ENCODE measurements at places on chromosomes 16 and 17.

DNA sequence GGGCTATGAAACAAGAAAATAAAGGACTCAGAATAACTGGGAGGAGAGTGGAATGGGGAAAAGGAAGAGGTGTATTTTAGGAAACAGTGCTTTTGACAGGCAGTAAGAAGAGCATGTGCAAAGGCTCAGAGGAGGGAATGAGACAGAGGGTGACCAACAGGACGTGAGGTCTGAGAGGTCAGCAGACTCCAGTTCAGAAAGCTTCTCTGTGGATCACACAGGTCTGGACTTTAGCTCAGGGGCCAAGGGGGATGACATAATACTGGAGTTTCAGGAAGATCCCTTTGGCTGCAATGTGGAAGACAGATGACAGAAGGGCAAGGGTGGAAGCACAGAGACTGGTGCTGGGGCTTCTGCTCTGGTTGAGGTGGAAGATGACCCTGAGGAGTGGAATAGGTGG is 489.9 kb upstream of the CDH5 start:
- no peak for DNase-seq

DNA sequence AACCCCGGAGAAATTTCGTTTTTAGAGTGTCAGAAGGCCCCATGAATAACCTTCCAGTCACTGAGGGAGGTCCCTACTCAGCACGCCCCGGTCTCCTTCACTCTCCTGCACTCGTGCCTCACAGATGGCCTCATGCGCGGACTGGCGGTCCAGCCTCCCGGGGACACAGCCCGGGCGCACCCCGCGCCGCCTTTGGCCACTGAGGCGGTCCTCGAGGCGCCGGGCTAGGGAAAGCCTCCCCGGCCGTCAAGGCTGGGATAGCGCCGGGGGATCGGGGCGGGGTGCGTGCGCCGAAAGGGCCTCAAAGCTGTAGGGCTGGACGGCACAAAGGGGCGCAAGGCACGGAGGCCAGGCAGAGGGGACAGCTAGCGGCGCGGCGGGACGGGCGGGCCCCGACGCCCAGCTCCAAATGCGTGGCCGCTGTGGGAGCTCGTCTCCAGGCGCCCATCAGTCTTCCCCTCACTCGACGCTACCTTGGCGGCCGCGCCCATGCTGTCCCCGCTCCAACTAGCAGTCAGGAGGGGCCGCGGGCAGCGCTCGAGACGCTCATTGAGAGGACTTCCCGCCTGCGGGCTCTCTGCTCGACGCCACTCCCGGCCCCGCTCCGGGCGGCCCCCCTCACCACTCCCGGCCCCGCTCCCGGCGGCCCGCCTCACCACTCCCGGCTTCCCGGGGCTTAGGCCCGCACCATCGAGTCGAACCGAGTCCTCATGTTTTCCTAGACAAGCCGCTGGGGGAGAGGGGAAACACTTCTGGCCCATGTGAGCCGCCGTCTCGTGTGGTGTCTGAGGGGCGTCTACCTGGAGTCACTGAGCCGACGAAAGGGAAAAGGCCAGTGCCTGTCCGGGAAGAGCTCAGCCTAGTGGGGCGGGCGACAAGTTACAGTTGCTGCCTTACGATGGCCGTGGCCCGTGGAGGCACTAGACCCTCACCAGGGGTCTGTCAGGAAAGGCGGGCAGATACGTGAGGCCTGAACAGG is at the start of gene USP6:
Gene USP6, plus strand, starts transcription at position 360 of the 979 bp plus-strand sequence. CDS start 14,336 bp downstream, outside the sequence.
- no peak for DNase-seq

GRCh38 chr17:13508896-13509295 is 92.8 kb downstream of the HS3ST3A1 start:
- DNase-seq = no peak

GRCh38 chr16:58475091-58475619 is 24.8 kb upstream of the NDRG4 start:
- no peak for DNase-seq

DNA sequence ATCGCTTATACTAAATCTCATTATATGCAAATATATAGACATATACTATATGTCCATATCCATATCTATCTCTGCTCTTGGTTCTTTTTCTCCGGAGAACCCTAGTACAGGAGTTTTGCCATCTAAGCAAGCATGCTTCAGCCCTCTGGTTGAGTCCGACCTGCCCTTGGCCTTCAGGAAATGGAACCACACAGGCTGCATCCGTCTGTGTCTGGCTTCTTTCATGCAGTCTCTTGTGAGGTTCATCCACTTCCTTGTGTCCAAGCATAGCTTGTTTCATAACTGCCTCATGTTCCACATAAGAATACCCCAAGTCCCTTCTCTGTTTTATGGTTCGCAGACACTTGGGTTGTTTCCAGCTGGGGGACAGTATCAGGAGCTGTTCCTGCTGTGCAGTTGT is 16.8 kb downstream of the SNX20 start:
- no peak for DNase-seq

GRCh38 chr17:42192189-42193126 is 1.8 kb downstream of the GHDC start:
- DNase-seq = no peak

DNA sequence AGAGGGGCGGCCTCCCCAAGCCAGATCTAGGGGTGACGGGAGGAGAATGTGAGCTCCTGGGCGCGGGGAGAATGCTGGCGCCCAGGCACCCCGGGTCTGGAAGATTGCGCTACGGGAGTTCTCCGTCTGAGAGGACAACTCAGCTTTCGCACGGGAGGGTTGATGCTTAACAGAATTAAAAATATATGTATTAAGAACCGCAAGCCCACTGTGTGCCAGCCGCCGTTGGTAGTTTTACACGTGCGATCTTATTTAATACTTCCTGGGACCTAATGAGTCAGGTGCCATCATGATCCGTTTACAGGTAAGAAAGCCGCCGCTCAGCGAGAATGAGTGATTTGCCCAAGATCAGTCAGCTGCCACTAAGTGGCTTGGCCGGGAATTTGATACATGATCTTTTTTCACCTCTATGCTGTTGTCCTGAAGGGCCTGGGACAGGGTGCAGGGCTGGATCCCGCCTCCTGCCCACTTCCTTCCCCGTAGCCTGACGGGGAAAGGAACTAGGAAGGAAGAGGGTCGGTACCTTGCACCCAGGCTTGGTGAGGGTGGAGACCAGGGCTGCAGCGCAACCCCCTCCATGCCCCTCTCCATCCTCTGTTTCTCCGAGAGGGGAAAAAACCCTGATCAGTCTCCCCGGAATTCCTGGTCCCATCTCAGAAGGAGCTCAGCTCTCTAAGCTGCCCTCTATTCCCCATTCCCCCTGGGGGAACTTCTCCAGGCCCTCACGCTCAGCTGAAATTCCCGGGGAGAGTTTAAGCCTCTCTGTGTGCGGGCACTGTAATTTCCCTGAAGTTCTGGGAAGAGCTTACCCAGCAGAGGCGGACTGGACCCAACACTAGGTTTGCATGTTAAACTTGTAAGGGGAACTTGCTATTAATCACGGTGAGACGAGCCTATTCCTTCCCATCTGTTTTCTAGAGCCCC is 983 bp downstream of the VAT1L start:
- DNase-seq = no peak

GRCh38 chr16:77276661-77277060 is 77.5 kb downstream of the SYCE1L start:
- no peak for DNase-seq

DNA sequence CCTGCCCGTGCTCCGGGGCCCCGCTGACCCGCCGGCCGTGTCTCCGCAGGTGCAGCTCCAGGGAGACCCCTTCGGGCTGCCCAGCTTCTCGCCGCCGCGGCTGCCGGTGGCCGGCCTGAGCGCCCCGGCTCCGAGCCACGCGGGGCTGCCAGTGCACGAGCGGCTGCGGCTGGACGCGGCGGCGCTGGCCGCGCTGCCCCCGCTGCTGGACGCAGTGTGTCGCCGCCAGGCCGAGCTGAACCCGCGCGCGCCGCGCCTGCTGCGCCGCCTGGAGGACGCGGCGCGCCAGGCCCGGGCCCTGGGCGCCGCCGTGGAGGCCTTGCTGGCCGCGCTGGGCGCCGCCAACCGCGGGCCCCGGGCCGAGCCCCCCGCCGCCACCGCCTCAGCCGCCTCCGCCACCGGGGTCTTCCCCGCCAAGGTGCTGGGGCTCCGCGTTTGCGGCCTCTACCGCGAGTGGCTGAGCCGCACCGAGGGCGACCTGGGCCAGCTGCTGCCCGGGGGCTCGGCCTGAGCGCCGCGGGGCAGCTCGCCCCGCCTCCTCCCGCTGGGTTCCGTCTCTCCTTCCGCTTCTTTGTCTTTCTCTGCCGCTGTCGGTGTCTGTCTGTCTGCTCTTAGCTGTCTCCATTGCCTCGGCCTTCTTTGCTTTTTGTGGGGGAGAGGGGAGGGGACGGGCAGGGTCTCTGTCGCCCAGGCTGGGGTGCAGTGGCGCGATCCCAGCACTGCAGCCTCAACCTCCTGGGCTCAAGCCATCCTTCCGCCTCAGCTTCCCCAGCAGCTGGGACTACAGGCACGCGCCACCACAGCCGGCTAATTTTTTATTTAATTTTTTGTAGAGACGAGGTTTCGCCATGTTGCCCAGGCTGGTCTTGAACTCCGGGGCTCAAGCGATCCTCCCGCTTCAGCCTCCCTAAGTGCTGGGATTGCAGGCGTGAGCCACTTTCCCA is 5.9 kb downstream of the CTF1 start:
- no peak for DNase-seq

- no peak for DNase-seq
Measured at GRCh38 chr16:58970775-58971174, 236.7 kb upstream of the GOT2 start.

- no peak for DNase-seq
Measured at GRCh38 chr16:89292443-89293078, 75.1 kb downstream of the ZNF778 start.

- DNase-seq = no peak
Measured at GRCh38 chr17:79538291-79538690, 72.6 kb downstream of the RBFOX3 start.

- DNase-seq = no peak
Measured at GRCh38 chr16:3095869-3096268, 3.2 kb downstream of the ZSCAN10 start.

GRCh38 chr17:72378414-72379390 is 257.9 kb downstream of the SOX9 start:
- DNase-seq = no peak

- no peak for DNase-seq
Measured at GRCh38 chr16:24138024-24138423, 118.1 kb upstream of the CACNG3 start.

GRCh38 chr17:64091116-64091515 is 38.8 kb downstream of the ERN1 start:
- peak; percentile 12 for DNase-seq

DNA sequence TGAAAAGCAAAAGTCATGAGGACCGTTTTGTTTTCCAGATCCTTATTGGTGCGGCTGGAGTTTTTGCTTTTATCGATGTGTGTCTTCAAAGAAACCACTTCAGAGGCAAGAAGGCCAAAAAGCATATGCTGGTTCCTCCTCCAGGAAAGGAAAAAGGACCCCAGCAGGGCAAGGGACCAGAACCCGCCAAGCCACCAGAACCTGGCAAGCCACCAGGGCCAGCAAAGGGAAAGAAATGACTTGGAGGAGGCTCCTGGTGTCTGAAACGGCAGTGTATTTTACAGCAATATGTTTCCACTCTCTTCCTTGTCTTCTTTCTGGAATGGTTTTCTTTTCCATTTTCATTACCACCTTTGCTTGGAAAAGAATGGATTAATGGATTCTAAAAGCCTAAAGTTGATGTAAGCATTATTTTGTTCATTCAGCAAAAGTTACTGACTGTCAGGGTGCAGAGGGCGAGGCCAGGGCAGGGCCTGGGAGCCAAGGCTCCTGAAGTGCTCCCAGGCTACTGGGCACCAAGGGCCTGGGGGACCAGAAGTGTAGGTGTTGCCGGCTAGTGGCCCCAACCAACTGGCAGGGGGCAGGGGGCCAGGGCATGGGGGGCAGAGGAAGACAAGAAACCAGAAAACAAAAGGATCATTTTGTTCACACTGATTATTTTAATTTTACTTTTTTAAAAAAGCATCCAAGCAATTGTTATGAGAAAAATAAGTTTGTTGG is 8.8 kb downstream of the CMTM2 start:
- DNase-seq = no peak

GRCh38 chr16:23832882-23833281 is 2.9 kb upstream of the PRKCB start:
- no peak for DNase-seq

GRCh38 chr16:9206156-9206555 is 114.7 kb downstream of the HAPSTR1 start:
- no peak for DNase-seq

DNA sequence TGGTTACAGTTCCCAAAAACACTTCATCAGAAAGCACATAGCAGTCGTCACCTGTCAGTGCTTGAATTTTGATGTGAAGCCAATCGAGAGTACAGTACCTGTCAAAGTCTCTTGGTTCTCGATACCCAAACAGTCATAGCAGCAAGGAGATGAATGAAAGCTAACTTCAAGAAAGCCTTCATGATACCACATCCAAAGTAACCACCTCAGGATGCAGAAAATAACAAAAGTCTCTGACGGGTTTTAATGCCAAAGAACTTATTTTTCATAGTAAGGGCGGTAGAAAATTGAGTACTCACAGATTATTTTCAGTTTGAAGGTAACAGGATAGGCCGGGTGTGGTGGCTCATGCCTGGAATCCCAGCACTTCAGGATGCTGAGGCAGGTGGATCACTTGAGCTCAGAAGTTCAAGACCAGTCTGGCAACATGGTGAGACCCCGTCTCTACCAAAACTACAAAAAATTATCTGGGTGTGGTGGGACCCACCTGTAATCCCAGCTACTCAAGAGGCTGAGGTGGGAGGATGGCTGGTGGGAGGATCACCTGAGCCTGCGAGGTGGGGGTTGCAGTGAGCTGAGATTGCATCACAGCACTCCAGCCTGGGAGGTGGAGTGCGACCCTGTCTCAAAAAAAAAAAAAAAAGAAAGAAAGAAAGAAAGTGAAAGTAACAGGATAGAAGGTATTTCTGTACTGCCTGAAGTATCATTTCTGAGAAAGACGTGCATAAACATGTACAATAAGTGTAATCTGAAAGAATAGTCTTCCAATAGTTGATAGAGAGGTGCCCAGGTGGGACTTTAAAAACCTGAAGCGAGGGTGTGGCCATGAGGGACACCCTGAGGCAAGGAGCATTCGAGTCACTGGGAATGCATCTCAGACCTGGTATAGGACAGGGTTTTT is 15.4 kb downstream of the MFSD11 start:
- no peak for DNase-seq

- no peak for DNase-seq
Measured at GRCh38 chr17:70654706-70655105, 485.4 kb downstream of the KCNJ2 start.

GRCh38 chr16:85027958-85028684 is 526 bp downstream of the KIAA0513 start:
- DNase-seq = no peak

- peak; percentile 45 for DNase-seq
Measured at GRCh38 chr17:80441133-80441578, 26.2 kb downstream of the ENDOV start.

- no peak for DNase-seq
Measured at GRCh38 chr16:89407925-89408300, 82.4 kb downstream of the ANKRD11 start.

- no peak for DNase-seq
Measured at GRCh38 chr16:35744084-35744483, 2284.7 kb downstream of the TP53TG3F start.

DNA sequence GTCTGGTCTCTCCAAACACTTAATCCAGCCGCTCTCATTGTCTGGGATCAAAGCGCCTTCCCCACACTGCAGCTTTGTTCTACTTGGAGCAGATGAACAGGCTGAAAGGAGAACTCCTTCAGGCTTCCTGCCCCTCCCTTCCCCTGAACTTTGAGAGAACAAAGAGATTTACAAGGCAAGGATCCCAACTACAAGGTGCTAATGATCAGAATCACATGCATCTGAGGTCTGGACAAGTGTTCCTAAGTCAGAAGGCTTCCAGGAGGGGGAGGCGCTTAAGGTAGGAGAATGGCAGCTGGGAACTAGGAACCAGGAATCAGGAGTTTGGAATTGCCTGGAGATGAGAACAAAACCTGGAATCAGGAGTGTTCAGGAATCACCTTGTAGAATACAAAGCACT is 606.3 kb upstream of the CDH11 start:
- DNase-seq = no peak

- DNase-seq = no peak
Measured at GRCh38 chr16:54077050-54077821, 209.4 kb downstream of the IRX3 start.

All from stimulated activated CD4-positive, alpha-beta T cell treated with anti-CD3 and anti-CD28 coated beads, Interleukin-1b, Interleukin-23, amount 100 ng/mL, for 4 hours (primary cell).